ENCODE measurements at places on chromosomes 5 and 9.

DNA sequence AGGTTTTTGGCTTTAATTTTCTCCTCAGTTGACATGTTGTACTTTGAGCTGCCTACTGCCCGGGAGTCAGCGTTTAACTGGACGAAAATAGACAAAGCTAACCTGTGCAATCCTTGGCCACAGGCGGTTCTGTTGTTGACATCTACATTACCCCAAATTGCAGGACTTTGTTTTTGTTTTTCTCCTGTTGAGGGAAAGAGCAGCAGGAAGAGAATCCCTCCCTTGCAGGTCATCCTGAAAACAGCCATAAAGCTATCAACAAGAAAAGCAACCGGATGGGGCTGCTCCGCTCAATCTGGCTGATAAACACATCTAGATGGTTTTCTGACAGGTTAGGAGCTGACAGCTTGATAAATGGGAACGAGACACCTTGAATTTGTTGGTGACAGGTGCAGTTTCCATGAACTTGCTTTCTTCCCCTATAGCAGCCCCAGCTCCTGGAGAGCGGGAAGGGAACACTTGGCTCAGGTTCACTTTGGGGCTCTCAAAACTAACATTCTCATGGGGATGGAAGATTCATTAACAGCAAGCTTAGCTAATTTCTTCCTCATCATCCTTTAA, 331.5 kb downstream of the SLIT3 start:
- no peak for DNase-seq
- no peak overlapping the region for H3K4me3 ChIP-seq
- peaks cover 45% of the 10 kb centered on the region for H3K4me1 ChIP-seq

- DNase-seq: no peak
- H3K27me3 ChIP-seq: peaks cover 7% of the 10 kb centered on the region
- no peaks in the 10 kb centered on the region for H3K36me3 ChIP-seq
- no peak overlapping the region for H3K4me3 ChIP-seq
- no peaks in the 10 kb centered on the region for H3K4me1 ChIP-seq
Observed at GRCh38 chr9:117029341-117029740, 342.2 kb downstream of the TRIM32 start.

- H3K27ac ChIP-seq: peak overlapping the region; percentile 43
- H3K4me1 ChIP-seq: peaks cover 9% of the 10 kb centered on the region
- no peak overlapping the region for H3K4me3 ChIP-seq
- H3K36me3 ChIP-seq: no peaks in the 10 kb centered on the region
Observed at GRCh38 chr5:150214289-150214688, 24.4 kb downstream of the SLC6A7 start.

DNA sequence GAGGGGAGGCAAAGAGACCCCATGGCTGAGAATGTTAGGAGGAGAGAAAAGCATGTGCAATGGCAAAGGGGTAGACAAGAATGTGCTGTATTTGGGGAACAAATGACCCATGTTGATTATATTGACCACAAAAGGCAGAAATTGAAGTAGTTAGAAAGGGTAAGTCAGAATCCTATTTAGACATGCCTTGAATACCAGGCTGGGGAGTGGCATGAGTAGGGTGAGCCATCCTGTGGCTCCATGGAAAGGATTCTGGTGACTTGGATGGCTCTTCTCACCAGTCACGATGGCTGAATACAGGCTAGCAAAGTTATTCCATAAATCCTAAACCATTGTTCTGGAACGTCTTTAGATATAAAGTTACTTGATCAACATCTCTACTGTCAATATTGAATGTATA, 73.4 kb upstream of the MEF2C start:
- no peak for DNase-seq
- no peaks in the 10 kb centered on the region for H3K36me3 ChIP-seq
- H3K4me1 ChIP-seq: peaks cover 33% of the 10 kb centered on the region
- H3K4me3 ChIP-seq: no peak overlapping the region
- H3K27me3 ChIP-seq: peaks cover 4% of the 10 kb centered on the region
- no peak overlapping the region for H3K27ac ChIP-seq

DNA sequence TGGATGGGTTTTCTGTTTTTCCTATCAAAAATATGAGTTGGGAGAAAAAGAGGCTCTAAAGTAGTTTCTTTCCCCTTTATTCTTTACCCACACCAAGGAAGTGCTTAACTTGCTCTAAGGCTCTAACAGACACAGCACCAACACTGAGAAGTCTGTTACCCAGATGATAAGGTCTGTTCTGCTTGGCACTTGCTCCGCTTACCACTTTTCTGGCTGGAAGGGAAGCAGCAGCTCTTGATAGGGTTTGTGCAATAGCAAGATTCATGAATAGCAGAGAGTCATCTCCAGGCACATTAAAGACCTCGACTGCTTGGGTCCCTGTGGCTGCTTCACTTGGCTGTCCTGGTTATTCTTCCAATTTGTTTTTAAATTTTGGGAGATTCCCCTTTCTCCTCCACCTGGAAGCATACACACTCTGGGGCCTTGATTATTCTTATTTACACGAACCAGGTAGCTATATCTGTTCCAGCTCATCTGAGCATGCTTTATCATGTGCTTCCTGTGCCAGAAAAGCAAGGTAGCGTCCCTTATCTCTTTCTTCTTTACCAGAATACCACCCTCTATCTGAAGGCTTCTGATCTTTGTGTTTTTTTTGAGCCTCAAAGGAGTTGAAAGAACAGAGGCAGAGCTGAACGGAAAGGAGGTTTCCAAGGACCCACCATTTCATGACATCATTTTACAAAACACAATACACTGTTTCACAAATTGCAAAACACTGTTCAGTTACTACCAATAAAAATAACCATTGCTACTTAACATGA, 24.8 kb downstream of the PPP3R2 start:
- H3K4me1 ChIP-seq: peaks cover 9% of the 10 kb centered on the region
- no peak for DNase-seq
- H3K27me3 ChIP-seq: no peaks in the 10 kb centered on the region
- no peak overlapping the region for H3K4me3 ChIP-seq
- peaks cover 18% of the 10 kb centered on the region for H3K36me3 ChIP-seq

GRCh38 chr5:101068298-101068697, 165.2 kb upstream of the ST8SIA4 start:
- no peaks in the 10 kb centered on the region for H3K36me3 ChIP-seq
- no peak for DNase-seq
- peaks cover 52% of the 10 kb centered on the region for H3K27me3 ChIP-seq
- H3K4me1 ChIP-seq: peaks cover 7% of the 10 kb centered on the region
- H3K27ac ChIP-seq: no peak overlapping the region

DNA sequence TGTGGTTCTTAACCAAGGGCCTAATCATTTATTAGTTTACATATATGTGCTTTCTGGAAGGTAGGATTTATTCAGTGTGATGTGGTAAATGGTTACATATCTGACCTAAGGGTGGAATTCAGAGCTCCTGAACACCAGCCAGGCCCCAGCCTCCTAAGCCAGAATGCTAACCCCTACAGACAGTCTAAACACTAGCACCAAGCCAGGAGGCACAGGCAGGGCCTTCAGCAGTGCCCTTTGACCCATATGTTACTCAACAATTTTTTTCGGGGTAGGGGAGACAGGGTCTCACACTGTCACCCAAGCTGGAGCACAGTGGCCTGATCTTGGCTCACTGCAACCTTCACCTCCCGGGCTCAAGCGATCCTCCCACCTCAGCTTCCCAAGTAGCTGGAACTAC, 40.3 kb downstream of the PRKACG start:
- no peak for DNase-seq
- peaks cover 6% of the 10 kb centered on the region for H3K4me1 ChIP-seq
- peaks cover 1% of the 10 kb centered on the region for H3K27me3 ChIP-seq
- no peak overlapping the region for H3K4me3 ChIP-seq
- H3K27ac ChIP-seq: no peak overlapping the region
- no peaks in the 10 kb centered on the region for H3K36me3 ChIP-seq

GRCh38 chr5:6686501-6686900, 26.7 kb upstream of the TENT4A start:
- no peak for DNase-seq
- peaks cover 35% of the 10 kb centered on the region for H3K27me3 ChIP-seq
- H3K27ac ChIP-seq: no peak overlapping the region
- H3K4me3 ChIP-seq: no peak overlapping the region

GRCh38 chr9:124038239-124038638, 26.7 kb downstream of the LHX2 start:
- H3K27ac ChIP-seq: no peak overlapping the region
- peaks cover 7% of the 10 kb centered on the region for H3K4me1 ChIP-seq
- peaks cover 92% of the 10 kb centered on the region for H3K27me3 ChIP-seq
- no peak for DNase-seq
- H3K36me3 ChIP-seq: no peaks in the 10 kb centered on the region

DNA sequence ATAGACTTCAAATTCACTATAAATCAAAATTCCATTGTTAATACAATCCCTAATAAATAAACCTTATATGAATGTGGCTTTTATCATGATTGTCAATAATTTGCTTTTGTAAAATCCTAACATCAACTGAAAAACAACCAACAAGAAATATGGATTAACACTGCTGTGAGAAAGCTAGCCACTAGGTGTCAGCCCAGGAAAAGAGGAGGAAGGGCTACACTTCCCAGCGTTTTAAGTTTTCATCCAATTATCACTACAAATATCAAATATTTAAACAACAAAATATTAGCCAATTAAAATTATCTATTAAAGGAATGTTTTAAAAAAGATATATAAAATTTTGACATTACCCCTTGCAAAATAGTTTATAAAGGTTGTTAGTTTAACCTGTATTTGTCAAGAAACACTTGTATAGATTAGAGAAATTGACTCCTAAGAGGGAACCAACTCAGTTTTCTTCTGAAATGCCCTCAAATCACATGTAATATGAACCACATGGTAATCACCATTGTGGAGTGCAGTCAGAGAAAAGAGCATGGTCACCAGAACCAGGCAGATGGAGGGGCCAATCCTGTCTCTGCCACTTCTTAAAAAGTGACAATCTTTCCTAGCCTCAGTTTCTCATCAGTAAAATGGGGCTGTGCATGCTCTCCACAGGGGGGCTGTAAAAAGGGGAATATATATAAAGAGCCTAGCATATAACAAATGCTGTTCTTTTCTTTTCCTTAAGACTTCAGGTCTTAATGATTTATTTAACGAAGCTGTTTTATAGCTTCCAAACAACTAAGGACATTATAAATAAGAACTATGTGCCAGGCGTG, 188.2 kb downstream of the CRB2 start:
- H3K27me3 ChIP-seq: peaks cover 10% of the 10 kb centered on the region
- H3K4me1 ChIP-seq: no peaks in the 10 kb centered on the region
- H3K27ac ChIP-seq: no peak overlapping the region
- no peak for DNase-seq
- peaks cover 3% of the 10 kb centered on the region for H3K36me3 ChIP-seq
